ENCODE measurements at places on chromosomes 13 and 19.
A peak's percentile ranks its signal among the peaks of the same experiment; 100 is the strongest.

DNA sequence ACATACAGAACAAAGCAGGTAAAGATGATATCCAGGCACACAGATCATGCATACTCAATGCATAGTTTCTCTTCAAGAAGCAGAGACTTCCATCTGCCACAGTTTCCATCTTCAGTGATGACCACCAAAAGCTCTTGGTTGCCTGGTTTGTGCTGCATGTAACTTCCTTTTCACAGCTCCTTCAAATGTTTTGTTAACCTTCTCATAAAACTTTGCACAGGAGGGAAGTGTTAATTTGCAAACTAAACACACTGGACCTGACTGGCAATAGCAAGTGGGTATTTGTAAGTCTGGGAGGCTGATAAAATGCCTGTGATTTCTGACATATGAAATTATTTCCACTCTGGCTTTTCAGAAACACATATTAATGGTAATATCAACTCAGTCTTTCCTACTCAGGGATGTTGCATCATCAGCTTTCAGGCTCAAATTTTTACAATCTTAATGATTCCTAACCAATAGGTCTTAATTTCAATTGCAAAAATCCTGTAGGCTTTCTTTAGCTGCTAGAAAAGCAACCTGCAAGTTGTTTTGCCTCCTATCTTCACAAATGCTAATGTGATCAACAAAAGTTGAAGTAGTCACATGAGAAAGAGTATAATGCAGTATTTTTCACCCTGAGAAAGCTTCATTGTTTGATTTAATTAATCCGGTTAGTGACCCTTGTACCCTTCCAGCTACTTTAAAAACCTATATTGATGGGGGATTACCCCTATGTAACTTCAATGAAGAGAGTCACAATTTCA is 575.6 kb downstream of the DIAPH3 start:
- no peak for DNase-seq

DNA sequence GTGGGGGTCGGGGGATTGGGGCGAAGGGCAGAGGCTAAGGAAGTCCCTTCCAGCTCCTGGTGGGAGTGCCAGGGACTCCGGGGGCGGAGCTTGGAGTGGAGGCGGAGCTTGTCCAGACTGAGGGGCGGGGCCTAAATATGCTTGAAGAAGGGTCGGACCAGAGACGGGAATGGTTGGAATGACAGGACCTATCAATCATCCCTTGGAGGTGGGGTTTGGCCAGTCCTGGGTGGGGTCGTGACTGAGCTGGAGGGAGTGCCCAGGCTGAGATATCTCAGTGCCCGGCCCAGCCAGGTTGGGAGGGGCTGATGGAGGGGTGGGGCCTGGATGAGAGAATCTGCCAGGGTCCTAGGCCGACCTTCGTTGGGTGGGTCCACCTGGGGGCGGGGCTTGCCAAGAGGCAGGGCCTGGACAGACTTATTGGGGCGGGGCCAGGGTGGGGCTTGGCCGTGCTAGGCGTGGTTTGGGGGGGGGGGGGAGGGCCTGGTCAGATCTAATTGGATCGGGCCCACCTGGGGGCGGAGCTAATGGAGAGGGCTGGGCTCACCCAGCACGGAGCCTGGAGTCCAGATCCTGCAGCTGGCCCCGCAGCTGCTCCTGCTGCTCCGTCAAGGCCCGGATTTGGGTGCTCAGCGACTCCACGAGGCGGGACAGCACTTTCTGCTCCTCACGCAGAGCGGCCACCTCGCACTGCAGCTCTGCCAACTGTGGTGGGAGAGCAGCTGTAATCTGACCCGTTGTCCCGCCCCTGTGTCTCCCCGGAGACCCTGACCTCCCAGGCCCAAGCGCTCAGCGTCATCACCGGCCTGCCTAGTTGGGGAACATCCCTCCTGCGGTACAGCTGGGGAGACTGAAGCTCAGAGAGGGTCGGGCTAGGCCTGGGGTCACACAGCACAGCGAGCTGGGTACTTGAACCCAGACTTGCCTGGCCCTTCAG is 2.6 kb upstream of the WIZ start:
- no peak for DNase-seq

GRCh38 chr19:40278361-40279035 is 6.6 kb downstream of the AKT2 start:
- DNase-seq: no peak

- DNase-seq: no peak
Observed at GRCh38 chr19:40141551-40141950, 49.7 kb upstream of the MAP3K10 start.

DNA sequence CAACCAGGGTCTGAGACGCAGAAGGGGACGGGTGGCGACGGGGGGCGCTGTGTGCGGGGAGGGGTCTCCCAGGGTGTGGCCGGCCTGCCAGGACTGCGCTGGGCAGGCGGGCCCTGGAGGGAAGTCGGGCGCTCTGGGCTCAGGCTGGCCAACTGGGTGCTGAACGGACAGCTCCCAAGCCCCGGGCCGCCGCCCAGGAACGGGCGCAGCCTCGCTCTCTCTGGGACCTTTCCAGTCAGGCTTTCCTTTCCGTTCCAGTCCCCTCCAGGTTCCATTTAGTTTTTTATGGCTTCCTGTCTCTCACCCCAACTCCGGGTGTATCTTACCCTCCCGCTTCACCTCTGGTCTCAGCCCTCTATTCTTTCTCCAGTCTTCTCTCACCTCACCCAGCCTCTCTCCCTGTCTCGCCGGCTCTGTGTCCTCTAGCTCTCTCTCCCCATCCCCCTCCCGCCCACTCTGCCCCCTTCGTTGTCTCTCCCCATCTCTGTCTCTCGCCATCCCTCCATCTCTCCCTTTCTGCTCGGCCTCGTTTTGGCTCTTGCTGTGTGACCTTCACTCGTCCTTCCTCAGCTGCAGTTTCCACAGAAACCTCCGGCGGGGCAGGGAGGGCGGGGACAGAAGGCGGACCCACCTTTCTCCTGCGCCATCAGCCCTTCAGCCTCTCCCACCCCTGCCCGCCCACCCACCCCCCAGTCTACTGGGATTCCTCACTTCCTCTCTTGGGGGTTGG is 3.3 kb upstream of the ATP1A3 start:
- DNase-seq: peak; percentile 72

Data from germinal center (tissue), 1 donor.